ENCODE measurements at places on chromosomes 6 and 20.

DNA sequence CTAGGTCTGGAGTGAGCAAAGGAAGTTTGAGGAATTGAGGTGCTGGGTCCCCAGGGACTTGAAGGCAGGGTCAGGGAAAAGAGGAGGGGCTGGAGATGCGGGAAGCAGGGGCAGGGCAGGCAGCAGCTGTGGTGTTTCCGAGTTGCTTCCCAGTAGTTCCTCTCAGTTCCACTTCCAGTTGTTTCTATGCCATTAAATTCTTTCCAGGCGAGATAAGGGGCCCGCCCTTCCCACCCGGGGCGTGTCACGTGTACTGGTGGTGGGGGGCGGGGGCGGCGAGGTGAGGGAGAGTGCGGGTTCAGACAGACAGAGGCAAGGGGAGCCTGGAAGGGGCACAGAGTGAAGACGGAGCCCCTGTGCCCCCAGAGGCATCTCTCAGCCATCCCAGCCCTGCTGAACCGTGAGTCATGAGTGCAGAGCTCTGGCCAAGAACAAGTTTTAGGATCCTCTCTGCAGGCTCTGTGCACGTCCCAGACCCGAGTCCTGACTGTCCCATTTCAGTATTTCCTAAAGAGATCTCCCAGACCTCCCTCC, 977 bp downstream of the TNXB start:
- peak; percentile 41 for DNase-seq

GRCh38 chr6:19860235-19860877, 23.2 kb downstream of the ID4 start:
- DNase-seq, result peak; percentile 48

DNA sequence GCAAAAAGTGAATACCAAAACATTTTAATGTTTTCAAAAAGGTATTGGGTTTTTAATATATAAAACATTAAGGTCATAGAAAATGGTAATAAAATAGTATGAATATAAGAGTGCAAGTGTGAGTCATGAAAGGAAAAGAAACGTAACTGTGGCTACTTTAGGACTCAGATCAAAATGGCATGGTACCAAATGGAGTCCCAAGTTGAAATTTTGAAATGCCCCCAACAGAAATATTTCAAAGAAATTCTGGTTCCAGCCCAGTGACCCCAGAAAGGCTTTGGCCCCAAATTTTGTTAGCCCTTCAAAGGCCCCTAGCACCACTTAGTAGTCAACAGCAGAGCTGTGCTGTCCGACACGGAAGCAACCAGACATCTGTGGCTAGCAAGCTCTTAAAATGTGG, 6.0 kb downstream of the COL12A1 start:
- DNase-seq, result no peak

GRCh38 chr6:163630572-163630971, 216.1 kb downstream of the QKI start:
- DNase-seq, result no peak

DNA sequence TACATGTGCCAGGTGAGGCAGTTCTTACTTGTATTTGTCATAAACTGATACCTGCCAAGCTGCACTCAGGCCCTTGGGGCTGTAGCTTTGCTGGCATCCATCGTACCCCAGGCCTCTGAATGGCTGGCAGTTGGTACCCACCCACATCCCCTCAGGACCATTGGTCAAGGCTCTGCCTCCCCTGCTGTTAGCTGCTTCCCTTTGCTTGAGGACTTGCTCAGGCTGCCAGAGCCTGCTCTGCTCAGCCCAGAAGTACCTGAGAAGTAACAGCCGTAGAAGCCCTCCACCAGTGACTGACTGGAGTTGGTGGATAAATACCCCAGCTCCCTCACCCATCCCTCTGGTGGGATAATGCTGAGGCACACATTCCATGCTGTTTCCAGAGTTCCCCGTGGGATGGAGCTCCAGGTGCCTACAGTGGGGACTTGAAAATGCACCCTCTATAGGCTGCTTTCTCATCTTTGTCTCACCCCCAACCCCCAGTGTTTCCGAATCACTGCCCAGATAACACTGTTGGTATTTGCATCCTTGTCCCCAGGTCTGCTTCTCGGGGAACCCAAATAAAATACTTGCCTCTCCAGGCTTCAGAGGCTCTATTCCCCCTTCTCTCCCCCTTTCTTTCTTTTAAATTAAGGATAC, 7.3 kb downstream of the EBF4 start:
- no peak for DNase-seq

DNA sequence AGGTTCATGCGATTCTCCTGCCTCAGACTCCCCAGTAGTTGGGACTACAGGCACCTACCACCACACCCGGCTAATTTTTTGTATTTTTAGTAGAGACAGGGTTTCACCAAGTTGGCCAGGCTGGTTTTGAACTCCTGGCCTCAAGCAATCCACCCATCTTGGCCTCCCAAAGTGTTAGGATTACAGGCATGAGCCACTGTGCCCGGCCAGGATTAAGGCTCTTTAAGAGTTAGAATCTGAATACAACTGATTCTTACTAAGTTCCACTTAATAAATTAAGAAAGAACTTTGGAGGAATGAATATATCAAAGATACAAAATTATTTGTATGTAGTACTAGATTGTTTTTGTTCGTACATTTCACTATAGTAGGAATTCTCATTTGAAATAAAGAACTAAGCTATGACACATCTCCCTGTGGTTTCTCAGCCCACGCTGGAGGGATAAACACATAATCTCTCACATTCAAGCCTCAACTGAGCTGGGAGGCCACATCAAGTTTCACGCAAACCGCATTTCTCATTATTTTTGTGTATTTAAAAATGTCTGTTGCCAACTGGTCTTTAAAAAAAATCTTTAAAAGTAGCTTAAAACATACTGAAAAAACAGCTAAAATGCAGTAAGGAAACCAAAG, 34.2 kb downstream of the DTNBP1 start:
- DNase-seq, result no peak

Data from body of pancreas (tissue), 4 donors.